Non-pigmented ciliary epithelial cell (primary cell): ENCODE measurements at places on chromosomes 12 and 14.
A peak's percentile ranks its signal among the peaks of the same experiment; 100 is the strongest.

DNA sequence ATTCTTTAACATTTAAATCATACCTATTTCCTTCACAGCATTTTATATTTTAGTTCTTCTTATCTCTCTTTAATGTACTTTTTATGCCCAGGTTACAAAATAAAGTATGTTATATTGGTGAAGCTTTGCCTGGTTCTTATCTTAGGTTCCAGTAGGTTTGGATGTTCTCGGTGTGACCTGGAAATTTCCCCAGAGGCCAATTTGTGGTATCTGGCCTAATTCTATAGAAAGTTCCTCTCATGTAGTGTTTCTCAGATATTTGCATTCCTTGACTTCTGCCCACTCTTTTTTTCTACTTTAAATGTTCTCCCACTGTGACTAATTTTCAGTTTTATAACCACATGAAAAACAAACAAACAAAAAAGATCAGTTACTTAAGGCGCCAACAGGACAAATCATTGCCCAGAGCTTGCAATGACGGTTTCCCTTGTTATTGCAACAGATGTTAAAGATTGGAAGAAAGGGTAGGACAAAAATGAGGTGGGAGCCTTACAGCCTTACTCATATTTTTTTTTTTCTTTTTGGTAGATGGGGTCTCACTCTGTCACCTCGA lies 41.2 kb upstream of the PPM1H start:
- DNase-seq, result no peak

GRCh38 chr14:94001501-94002396 lies 4.6 kb downstream of the CCDC197 start:
- DNase-seq, result no peak

- DNase-seq, result no peak
Observed at GRCh38 chr12:455821-456220, 3.9 kb upstream of the B4GALNT3 start.

- DNase-seq, result peak; percentile 38
Observed at GRCh38 chr12:104603545-104603973, 146.8 kb downstream of the CHST11 start.

DNA sequence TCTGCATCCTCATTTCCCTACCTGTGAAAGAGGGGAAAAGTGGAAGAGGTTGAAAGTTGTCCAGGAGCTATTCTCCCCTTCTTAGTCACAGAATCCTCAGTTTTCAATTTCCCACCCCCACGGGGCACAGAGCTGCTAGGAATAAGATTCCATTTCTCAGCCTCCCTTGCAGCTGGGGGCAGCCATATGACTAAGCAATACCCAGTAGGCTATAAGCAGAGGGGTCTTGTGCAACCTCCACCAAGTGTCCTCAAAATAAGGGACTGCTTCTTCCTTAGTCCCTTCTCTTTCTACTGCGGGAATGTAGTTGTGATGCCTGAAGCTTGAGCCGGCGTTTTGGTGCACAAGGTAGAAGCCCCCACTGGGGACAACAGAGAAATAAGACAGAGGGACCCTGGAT lies 40.9 kb downstream of the VWF start:
- DNase-seq, result no peak

GRCh38 chr12:129337413-129337812 lies 484.1 kb downstream of the GLT1D1 start:
- no peak for DNase-seq

DNA sequence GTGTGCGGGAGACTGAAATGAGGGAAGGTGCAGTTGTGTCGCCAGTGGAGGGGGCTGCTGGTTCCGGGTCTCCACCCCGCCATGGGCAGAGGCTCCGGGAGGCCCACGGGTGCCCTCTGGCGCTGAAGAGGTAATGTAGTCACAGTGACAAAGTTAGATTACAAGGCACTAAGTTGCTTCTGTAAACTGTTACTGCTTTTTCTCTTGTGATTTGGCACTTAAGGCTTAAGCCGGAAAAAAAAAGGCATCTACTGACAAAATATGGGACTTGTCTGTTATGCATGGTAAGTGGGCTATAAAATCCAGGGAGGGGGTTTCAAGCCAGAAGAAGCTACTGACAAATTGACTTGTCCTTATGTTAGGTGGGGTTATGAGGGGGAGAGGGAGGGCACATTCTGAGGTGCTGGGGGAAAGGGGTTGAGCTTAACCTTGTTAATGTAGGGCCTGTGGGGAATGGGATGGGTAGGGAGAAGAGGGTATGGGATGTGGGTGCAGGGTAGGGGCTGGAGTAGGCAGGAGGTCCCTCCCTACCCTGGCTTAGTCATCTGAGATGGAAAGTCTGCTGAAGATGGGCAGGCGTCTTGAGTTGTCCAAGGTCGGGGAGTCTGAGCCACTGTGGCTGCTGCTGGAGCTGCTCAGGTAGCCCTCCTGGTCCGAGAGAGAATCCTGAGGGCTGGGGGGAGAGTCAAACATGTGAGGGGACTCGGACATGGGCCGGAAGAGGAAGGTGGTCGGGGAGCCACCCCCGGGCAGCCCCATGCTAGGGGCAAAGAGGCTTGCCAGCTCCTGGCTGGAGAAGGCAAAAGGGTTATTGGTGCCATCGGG lies 3.7 kb downstream of the ZFP36L1 start:
- DNase-seq, result no peak

GRCh38 chr14:77043177-77043983 lies 14.9 kb upstream of the IRF2BPL start:
- peak; percentile 70 for DNase-seq

- no peak for DNase-seq
Observed at GRCh38 chr14:100019156-100019744, 46.0 kb upstream of the EVL start.

DNA sequence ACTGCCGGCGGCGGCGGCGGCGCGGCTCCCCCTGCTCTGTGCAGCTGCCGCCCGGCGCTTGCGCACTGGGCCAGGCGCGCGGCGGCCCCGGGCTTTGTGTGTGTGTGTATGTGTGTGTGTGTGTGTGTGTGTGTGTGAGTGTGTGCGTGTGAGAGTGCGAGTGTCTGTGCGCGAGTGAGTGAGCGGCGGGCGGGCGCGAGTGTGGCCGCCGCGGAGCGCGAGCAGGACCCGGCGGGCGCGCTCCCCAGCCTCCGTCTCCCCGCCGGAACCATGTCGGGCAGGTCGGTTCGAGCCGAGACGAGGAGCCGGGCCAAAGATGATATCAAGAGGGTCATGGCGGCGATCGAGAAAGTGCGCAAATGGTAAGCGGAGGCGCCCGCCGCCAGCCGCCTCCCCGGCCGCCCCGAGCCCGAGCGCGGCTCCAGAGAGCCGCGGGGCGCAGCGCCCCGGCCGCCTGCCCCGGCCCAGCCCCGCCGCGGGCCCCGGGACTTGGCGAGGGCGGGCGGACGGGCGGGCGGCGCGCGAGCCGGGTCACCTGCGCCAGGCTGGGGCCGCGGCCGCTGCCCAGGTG lies at the start of gene BCL7A:
Gene BCL7A, plus strand, starts transcription at position 63 of the 571 bp plus-strand sequence. Its CDS starts 208 bp downstream, at position 271.
- no peak for DNase-seq

- DNase-seq, result peak; percentile 52
Observed at GRCh38 chr12:84502907-84503787, 409.5 kb downstream of the SLC6A15 start.

- no peak for DNase-seq
Observed at GRCh38 chr12:52655720-52656124, 3.7 kb upstream of the KRT2 start.

- no peak for DNase-seq
Observed at GRCh38 chr14:61733972-61734371, 28.2 kb upstream of the SNAPC1 start.
